ENCODE measurements at places on chromosomes 16 and 17.

DNA sequence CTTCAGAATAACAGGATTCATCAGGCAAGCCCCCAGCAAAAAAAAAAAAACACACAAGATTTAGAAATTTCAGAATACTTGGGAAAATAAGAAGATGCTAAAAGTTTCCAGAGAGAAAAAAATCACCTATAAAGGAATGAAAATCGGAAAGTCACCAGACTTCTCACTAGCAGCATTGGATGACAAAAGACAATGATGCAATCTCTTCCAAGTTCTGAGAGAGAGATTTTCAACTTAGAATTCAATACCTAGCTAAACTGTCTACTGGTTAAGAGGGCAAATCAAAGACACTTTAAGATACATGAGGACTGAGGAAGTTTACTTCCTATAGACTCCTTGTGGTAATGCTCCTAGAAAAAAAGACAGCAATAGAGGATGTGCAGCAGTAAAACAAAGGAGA is 23.9 kb upstream of the TNS4 start:
- no peak for DNase-seq

DNA sequence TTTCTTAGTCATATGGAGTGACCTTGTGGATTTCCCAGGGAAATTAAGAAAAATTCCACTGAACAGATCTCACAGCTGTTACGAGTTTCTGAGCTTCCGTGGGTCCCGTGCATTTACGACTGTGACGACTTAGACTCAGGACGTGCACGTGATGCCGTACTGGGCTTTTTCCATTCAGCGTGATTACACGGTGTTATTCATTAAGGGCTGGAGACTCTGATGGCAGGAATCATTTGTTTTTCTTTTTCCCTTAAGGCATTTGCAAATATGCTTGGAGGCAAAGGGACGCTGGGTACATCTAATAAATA is 57.2 kb downstream of the TBC1D16 start:
- no peak for DNase-seq

DNA sequence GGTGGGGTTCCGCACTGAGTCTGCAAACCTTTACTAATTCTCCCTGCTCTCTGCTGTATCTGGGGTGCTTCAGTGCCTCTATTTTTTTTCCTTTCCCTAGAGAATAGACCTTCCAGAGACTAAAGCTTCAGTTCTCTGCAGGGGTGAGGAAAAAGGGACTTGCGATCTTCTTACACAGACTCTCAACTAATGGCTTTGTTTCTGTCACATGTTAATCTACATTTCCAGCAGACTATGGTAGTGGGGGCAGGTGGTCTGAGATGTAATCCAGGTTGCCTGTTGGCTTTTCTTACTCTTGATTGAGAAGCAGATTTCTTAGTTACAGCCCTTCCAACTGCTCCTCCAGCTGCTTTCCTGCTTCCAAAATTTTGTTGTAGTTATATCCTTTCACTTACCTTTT is 229.0 kb upstream of the NLRP1 start:
- no peak for DNase-seq

- no peak for DNase-seq
These were observed 39.2 kb downstream of the NT5M start for GRCh38 chr17:17342242-17342945.

DNA sequence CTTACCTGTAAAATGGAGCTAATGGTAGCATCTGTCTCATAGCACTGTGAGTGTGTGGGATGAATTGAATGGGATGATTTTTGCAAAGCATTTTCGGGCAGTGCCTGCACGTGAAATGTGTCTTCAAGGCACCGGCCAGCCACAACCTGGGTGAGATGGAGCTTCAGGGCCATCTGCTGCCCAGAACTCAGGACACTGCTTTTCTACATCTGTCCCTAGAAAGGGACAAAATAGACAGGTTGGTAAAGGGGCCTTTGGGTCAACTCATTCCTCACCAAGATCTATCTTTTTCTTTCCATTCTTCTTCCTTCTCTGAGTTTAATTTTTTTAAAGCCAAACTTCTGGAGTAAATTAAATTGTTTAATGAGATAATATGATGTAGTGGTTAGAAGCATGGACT is 106.5 kb downstream of the UTP18 start:
- no peak for DNase-seq

- DNase-seq: no peak
These were observed 59.4 kb downstream of the EFCAB5 start for GRCh38 chr17:30000755-30001257.

DNA sequence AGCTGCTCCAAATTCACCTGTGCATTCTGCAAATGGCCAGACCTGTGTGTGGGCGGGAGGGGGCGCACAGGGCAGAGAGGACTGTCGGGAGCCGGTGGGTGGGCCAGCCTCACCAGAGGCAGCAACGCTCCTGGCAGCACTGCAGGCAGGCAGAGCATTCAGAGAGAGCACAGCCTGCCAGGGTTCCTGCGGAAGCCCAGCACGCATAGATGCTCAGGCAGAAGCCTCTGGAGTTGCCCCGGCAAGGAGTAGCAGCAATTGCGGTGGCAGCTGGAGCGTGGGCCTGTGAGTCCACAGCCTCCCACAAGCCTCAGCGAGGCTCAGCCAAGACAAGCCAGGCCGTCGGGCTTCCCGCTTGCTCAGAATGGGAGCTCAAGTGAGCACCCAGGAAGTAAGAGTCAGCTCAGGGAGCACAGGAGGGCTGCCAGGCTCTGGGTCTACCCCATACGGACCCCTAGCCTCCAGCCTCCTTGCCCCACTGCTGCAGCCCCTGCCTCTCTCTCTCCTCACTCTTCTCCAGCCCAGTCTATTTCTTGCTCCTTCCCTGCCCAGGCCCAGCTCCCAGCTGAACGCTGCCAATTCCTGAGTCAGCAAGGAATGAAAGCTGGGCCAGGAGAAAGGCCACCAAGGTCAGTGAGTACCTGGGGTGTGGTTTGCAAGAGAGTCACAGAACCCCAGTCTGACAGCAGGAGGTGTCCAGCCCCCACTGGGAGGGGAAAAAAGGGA is 9.6 kb downstream of the EMC6 start:
- DNase-seq: no peak

- DNase-seq: no peak
These were observed at the start of gene CEMP1 for GRCh38 chr16:2531371-2531695. CEMP1 (minus strand) TSS chr16:2531408; CDS start chr16:2531073, 335 bp downstream.

- DNase-seq: no peak
These were observed 8.1 kb downstream of the CD300LG start for GRCh38 chr17:43855061-43855460.

DNA sequence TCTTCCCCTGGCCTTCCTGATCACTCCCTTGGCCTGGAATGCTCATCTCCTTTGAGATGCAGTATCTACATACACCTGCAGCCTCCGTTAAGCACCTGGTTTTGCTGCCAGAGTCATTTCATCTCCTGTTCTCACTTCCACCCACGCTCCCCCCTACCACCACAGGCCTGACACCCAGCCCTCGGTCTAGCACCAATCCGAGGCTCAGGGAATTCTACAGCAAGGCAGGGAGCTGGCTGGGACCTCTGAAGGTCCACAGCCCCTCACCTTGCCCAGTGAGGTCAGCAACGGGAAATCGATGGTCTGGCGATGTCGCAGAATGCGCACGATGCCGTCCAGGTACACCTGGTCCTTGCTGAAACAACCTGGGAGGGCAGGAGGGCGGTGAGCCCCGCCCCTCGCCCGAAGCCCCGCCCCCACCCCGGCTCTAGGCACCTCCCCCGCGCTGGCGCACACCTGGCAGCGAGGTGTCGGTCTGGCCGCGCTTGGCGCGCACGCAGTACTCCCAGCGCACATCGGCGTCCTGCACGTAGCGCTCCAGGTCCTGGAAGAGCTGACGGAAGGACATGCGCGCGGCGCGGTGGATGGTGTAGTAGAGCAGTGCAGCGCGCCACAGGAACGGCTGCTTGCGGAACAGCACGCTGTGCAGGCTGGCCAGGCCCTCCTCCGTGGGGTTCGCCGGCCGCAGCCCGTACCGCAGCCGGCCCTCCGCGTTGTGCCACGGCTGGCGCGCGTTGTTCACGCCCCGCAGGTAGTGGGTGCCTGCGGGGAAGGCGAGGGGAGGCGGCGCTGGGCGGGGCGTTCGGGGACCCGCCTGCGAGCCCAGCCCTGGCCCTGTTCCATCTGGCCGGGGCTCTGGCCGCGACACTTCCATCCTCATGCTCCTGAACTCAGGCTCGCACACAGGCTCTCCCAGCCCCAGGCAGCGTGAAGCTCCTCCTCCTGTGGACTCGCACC is 5.7 kb downstream of the MATCAP1 start:
- peak; percentile 91 for DNase-seq

- DNase-seq: no peak
These were observed 30.1 kb upstream of the PMFBP1 start for GRCh38 chr16:72202014-72202413.

- DNase-seq: no peak
These were observed 46.6 kb downstream of the HOXB1 start for GRCh38 chr17:48484256-48484655.

- DNase-seq: peak; percentile 89
These were observed 69.3 kb upstream of the TOB1 start for GRCh38 chr17:50935221-50935995.

DNA sequence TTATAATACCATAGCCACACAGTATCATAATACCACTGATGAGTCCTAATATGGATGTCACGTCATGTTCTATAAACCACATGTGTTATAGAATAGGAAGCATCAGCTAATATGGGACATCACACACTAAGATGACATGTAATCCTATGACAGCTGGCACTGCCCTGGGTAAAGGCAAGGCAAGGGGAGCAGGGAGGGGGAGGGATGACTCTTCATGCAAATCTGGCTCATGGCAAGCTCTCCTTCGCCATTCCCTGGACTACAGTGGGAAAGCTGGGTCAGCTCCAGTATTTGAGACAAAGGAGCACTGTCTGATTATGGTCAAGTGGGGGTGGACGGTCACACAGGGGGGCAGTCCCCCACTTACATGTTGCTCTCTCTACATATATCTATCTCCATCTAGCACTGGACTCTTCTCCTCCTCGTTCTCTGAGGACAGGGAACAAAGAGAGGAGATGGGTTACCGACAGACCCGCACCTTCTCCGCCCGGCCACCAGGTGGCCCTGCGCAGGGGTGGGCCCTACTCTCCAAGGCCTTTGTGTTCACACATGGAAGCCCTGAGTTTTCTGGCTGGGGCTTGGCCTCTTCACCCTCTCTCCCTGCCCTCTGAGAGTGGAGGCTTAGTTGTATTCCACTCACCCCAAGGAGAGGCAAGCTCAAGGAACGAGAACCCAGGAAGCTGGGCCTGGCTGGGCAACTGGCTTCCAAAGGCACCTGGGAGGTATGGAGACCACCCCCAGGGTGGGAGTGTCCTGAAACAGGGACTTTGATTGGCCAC is 23.4 kb upstream of the MPO start:
- DNase-seq: peak; percentile 74

DNA sequence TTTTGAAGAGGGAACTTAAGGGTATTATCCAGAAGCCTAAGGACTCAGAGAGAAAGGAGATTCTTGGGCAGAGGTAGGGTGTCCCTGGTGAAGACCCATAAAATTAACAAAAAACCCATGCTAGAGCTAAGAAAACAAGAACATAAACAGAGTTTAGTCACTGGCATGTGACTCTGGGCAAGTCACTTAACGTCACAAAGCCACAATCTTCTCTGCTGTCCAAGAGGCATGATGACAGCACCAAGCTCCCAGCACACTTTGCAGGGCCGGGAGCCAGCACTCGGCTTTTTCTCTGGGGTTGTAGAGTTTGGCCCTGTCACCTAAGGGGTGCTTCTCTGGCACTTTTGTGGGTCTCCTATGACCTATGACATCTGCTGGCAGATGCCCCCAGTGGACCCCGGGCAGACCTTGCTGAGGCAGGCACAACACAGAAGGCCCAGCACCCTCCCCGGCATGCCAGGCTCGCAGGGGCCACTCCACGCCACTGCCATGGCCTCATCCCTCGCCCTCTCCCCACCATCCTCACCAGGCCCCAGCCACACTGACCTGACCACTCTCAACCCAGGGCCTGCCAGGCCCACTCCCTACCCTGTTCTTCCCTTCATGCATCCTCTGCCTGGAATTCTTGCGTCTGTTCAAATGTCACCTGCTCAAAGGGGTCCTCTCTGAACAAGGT is 69.8 kb downstream of the DYNLRB2 start:
- no peak for DNase-seq

DNA sequence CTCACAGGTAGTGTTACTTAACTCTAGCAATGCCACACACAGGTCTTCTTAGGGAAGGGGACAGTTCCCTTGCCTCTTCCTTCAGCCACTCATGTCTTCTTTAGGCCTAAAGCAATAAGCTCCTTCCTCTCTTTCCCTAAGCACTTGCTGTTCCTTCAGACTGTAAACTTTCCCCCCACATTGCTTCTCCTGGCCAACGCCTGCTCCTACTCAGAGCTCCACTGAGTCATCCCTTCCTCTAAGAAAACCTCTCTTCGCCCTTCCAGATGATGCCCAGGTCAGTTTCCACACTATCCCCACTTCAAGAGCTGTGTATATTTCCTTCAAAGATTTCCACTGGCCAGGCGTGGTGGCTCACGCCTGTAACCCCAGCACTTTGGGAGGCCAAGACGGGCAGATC is 12.5 kb upstream of the EPOP start:
- no peak for DNase-seq

DNA sequence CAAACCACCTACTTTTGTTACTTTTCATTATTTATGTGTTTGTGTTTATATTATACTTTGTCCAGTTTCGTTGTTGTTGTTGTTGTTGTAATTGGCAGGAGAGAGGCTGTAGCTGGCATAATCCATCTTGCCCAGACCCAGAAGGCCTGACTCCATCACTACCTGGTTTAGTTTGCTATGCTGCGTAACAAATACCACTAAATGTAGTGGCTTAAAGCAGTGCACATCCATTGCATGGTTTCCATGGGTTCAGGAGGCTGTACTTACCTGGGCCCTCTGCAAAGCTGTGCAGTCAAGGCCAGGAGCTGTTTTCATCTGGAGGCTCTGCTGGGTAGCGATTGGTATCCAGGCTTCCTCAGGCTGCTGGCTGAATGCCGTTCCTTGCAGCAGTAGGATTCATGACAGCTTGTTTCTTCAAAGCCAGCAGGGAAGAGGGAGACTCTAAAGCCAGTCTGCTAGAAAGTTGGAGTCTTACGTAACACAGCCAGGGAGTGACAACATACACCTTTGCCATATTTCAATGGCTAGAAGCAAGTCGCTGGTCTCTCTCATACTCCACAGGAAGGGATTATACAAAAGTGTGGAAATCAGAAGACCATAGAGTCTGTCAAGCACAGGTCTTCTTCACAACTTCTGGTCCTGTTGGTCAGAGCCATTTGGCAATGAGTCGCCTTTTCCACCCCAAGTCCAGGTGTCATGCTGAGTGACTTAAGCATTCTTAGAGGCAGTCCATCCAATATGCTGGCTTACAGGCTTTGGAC is 41.1 kb downstream of the TNRC6C start:
- no peak for DNase-seq

GRCh38 chr16:11914210-11915113 is 1.3 kb downstream of the GSPT1 start:
- no peak for DNase-seq

GRCh38 chr17:62802561-62803205 is 5.4 kb downstream of the MARCHF10 start:
- DNase-seq: no peak
